Gastrocnemius medialis (tissue), 4 donors: ENCODE measurements at places on chromosomes 11 and 22.

DNA sequence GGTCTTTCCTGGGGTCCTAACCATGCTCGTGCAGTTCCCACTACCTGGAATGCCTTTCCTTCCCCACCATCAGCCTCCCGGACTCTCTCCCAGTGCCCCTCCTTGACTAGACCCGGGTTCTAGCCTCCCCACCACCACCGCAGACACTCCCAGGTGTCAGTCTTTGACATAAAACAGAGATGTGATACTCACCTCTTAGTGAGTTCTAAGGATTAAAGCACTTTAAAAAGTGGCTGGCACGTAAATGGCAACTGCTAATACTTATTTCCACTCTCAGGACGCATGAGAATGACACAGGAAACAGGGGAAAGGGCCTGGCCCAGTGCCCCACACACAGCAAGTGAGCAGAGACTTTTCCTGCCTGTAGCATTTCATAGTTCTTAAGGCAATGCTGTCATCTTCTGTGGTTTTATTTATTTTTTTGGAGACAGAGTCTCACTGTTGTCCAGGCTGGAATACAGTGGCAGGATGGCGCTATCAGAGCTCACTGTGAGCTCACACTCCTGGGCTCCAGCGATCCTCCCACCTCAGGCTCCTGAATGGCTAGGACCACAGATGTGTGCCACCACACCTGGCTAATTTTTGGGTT lies 1.9 kb upstream of the SLC25A45 start:
- H3K36me3 ChIP-seq = peaks cover 5% of the 10 kb centered on the region
- H3K27ac ChIP-seq = peak overlapping the region; percentile 96
- H3K4me1 ChIP-seq = peaks cover 52% of the 10 kb centered on the region
- no peak overlapping the region for H3K4me3 ChIP-seq
- DNase-seq = no peak

DNA sequence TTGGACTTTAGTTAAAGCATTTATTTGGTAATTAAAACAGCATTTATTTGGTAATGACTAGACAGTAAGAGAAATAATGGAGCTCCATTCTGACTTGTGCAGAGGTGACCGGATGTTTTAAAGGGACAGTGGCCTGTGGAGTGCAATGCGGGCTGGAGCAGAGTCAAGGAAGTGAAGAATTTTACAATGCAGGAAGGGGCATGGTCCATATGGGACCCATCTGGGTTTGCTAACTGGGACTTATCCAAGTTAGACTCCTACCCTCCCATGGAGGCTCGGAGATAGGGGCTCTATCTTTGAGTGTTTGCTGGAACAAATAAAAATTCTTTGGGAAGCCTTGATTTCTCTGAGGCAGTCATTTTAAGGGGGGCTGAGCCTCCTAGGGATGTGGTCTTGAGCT lies 59.9 kb upstream of the MYO18B start:
- H3K36me3 ChIP-seq = no peaks in the 10 kb centered on the region
- H3K4me3 ChIP-seq = no peak overlapping the region
- H3K4me1 ChIP-seq = no peaks in the 10 kb centered on the region
- no peak overlapping the region for H3K27ac ChIP-seq
- no peak for DNase-seq

DNA sequence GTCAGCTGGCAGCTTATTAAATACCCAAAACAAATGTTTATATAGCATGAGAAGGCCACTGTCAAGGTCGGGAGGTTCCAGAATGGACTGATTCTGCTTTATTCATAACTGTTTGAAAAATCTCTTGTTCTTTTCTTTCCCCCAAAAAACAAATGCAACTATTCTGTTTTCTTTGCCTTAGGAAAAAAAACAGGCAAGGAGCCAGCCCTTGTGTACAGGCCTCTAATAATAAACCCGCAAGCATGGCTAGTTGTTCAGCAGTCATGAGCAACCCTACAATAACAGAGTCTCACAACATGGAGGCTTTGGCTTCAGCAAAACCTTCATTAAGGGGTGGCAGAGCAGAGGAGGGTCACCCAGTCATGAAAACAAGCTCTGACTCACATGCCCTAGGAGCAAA lies 191.7 kb downstream of the KIRREL3 start:
- no peak overlapping the region for H3K27ac ChIP-seq
- no peaks in the 10 kb centered on the region for H3K36me3 ChIP-seq
- DNase-seq = no peak

GRCh38 chr11:107669893-107670601 lies 41.8 kb downstream of the SLN start:
- no peaks in the 10 kb centered on the region for H3K4me1 ChIP-seq
- H3K36me3 ChIP-seq = no peaks in the 10 kb centered on the region
- no peak for DNase-seq
- H3K27ac ChIP-seq = no peak overlapping the region
- H3K4me3 ChIP-seq = no peak overlapping the region

DNA sequence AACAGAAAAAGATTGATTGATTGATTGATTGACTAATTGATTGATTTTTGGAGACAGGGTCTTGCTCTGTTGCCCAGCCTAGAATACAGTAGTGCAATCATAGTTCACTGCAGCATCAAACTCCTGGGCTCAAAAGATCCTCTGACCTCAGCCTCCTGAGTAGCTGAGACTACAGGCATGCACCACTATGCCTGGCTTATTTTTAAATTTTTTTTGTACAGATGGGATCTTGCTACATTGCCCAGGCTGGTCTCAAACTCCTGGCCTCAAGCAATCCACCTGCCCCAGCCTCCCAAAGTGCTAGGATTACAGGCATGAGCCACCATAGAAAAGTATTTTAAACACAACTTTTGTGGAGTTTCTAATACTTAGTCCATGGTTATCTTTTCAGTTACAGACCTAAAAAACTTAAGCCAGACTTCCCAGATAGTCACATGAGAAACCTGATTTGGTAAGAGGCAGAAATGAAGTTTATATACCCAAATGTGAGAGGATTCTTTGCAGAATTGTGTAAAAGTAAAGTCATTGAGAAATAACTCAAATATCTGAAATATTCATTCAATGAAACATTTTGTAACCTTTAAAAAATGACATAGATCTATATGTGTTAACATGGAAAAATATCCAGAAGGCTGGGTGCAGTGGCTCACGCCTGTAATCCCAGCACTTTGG lies 186.5 kb downstream of the SWAP70 start:
- H3K27me3 ChIP-seq = no peaks in the 10 kb centered on the region
- no peaks in the 10 kb centered on the region for H3K4me1 ChIP-seq
- H3K36me3 ChIP-seq = peaks cover 24% of the 10 kb centered on the region
- no peak overlapping the region for H3K27ac ChIP-seq
- no peak overlapping the region for H3K4me3 ChIP-seq

GRCh38 chr11:567629-568292 lies 7.0 kb downstream of the RASSF7 start:
- DNase-seq = no peak
- H3K4me1 ChIP-seq = peaks cover 16% of the 10 kb centered on the region
- no peaks in the 10 kb centered on the region for H3K27me3 ChIP-seq
- peak overlapping the region; percentile 81 for H3K27ac ChIP-seq
- no peaks in the 10 kb centered on the region for H3K36me3 ChIP-seq
- peak overlapping the region; percentile 62 for H3K4me3 ChIP-seq

GRCh38 chr11:20443596-20443995 lies 56.1 kb downstream of the PRMT3 start:
- H3K27ac ChIP-seq = no peak overlapping the region
- no peak for DNase-seq
- no peak overlapping the region for H3K4me3 ChIP-seq
- no peaks in the 10 kb centered on the region for H3K27me3 ChIP-seq

DNA sequence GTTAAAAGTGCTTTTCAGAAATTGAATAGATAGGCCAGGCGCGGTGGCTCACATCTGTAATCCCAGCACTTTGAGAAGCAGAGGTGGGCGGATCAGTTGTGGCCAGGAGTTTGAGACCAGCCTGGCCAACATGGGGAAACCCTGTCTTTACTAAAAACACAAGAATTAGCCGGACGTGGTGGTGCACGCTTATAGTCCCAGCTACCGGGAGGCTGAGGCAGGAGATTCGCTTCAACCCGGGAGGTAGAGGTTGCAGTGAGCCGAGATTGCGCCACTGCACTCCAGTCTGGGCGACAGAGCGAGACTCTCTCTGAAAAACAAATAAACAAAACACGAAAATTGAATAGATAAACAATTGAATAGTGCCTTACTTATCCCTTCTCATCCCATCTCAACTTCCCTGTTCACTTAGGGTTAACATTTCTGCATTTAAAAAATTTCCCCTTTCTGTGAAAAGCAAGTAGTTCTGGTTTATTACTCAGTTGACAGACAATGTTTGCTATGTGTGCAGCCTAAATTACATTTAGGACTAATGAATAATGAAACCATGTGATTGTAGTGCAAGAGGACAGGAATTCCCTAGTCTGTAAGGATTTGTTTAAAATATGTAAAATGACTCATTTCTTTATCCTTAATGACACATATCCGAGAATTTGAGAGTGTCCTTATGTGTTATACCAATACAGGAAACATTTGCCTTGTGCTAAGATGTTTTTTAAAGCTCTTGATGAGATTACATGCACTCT lies 6.0 kb downstream of the RNF169 start:
- H3K27me3 ChIP-seq = no peaks in the 10 kb centered on the region
- H3K4me1 ChIP-seq = peaks cover 30% of the 10 kb centered on the region
- no peak for DNase-seq
- H3K36me3 ChIP-seq = no peaks in the 10 kb centered on the region

DNA sequence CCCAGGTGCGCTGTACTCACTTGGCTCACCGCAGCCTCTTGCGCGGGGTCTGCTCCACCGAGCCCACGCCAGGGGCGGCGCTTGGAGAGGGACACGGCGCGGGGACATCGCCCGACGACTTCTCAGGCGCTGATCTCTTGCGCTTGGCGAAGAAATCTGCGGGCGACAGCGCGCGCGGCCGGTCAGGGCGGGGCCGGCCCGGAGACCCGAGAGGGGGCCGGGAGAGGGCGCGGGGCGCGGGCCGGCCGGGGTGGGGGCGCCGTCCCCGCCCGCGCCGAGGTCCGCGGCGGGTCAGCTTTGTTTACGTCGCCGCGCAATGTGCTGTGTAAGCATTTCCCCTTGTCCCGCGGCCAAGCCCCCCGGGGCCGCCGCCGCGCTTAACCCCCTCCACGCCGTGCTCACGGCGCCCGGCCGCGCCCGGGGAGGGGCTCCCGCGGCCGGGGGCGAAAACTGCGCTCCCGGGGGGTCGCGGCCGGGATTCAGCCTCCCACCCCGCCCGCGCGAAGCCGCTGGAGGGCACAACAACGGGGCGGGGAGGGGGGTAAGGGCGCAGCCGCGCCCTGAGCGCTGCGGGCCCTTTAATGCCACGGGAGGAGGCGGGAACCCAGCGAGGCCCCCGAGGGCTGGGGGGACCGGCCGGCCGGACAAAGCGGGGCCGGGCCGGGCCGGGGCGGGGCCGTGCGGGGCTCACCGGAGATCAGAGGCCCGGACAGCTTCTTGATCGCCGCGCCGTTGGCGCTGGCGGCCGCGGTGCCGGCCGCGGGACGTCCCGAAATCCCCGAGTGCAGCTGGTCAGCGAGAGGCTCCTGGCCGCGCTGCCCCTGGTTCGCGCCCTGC lies 1.4 kb downstream of the CDKN1C start:
- no peaks in the 10 kb centered on the region for H3K27me3 ChIP-seq
- peak; percentile 42 for DNase-seq
- H3K36me3 ChIP-seq = no peaks in the 10 kb centered on the region
- peak overlapping the region; percentile 87 for H3K27ac ChIP-seq
- peak overlapping the region; percentile 81 for H3K4me3 ChIP-seq

DNA sequence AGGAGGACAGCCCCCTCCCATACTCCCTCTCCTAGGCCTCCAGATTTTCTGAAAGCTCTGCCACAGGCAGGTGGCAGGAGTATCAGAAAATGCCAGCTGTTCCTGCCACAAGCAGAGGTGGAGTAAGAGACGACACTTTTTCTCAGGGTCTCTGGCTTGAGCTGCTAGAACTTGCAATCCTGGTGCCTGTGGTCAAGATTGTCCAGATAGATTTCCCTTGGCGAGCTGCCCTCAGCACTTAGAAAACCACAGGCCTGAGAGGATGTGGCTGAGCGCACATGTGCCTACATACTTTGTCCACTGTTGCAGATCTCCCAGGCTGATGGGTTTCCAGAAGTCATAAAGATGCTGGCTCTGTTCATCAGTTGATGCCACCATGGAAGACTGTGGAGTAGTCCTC lies 65.7 kb upstream of the NAV2 start:
- H3K27me3 ChIP-seq = no peaks in the 10 kb centered on the region
- peaks cover 6% of the 10 kb centered on the region for H3K4me1 ChIP-seq
- H3K36me3 ChIP-seq = no peaks in the 10 kb centered on the region
- H3K27ac ChIP-seq = no peak overlapping the region

DNA sequence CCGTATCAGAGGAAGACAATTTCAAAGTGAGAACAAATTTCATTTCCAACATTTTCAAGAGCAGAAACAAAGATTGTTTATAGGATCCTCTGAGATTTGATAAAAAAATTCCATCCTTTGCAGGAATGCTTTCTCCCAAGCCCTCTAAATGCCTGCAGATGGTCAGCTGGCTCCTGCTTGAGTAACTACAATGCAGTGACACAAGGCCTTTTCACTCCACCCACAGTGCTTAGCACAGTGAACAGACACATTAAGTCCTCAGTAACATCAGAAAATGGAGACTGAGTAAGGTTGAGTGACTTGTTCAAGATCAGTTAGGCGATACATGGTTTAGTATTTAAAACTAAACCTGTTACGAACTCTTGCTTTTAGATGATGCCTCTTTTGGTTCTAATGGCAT lies 527.1 kb upstream of the CCDC90B start:
- H3K36me3 ChIP-seq = no peaks in the 10 kb centered on the region
- no peak overlapping the region for H3K4me3 ChIP-seq
- H3K27me3 ChIP-seq = no peaks in the 10 kb centered on the region

GRCh38 chr11:86440843-86441242 lies 66.2 kb downstream of the CCDC81 start:
- no peaks in the 10 kb centered on the region for H3K27me3 ChIP-seq
- peak overlapping the region; percentile 51 for H3K27ac ChIP-seq
- H3K4me3 ChIP-seq = no peak overlapping the region
- no peak for DNase-seq
- no peaks in the 10 kb centered on the region for H3K4me1 ChIP-seq

GRCh38 chr11:128291835-128292234 lies 295.5 kb downstream of the ETS1 start:
- H3K27me3 ChIP-seq = no peaks in the 10 kb centered on the region
- DNase-seq = no peak
- H3K4me1 ChIP-seq = peaks cover 9% of the 10 kb centered on the region
- H3K4me3 ChIP-seq = no peak overlapping the region

- no peak overlapping the region for H3K4me3 ChIP-seq
- no peaks in the 10 kb centered on the region for H3K36me3 ChIP-seq
- H3K4me1 ChIP-seq = no peaks in the 10 kb centered on the region
- no peak overlapping the region for H3K27ac ChIP-seq
- peaks cover 7% of the 10 kb centered on the region for H3K27me3 ChIP-seq
Measured at GRCh38 chr11:71119656-71120269, 132.6 kb downstream of the SHANK2 start.

- no peaks in the 10 kb centered on the region for H3K36me3 ChIP-seq
- no peaks in the 10 kb centered on the region for H3K27me3 ChIP-seq
- H3K27ac ChIP-seq = no peak overlapping the region
- no peak overlapping the region for H3K4me3 ChIP-seq
Measured at GRCh38 chr11:19953909-19954308, 206.4 kb downstream of the DBX1 start.
